NCI-H1417 (cell line): ENCODE measurements at places on chromosomes 2 and 18.

- no peak for DNase-seq
Observed at GRCh38 chr2:232335859-232336215, 42.7 kb upstream of the ALPP start.

- no peak for DNase-seq
Observed at GRCh38 chr18:14106906-14107305, 25.3 kb downstream of the ZNF519 start.

DNA sequence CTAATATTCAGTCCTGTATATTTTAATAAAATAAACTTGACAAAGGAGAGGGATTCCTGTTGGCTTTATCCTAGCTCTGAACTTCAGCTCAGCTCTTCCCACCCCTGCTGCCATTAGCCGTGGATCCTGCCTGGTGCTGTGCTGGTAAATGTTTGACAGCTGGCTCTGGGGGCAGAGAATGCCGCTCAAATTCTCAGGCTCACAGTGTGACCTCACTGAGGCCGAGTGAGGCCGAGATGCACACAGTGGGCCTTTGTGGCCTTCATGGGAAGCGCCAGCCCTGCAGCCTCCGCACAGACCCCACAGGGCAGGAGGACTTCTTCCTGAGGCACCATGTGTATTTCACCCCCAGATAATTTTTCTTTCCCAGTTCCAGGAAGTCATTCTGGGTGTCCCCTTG lies 16.5 kb upstream of the FAHD2A start:
- DNase-seq = no peak

- DNase-seq = no peak
Observed at GRCh38 chr18:79961527-79962291, 2.7 kb upstream of the HSBP1L1 start.

DNA sequence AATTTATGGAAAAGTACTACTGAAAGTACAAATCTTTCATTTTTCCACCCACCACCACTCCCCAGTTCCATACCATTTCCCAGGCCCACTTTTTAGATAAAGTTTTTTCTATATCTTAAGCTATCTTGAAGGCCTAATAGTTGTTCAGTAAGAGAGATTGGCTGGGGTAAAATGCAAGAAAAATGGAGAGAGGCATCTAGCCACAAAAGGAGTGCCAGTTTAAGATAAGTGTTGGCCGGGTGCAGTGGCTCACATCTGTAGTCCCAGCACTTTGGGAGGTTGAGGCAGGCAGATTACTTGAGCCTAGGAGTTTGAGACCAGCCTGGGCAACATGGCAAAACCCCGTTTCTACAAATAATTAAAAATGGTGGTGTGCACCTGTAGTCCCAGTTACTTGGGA lies 28.6 kb downstream of the NBEAL1 start:
- no peak for DNase-seq

GRCh38 chr2:235630718-235631296 lies 137.0 kb downstream of the AGAP1 start:
- peak; percentile 54 for DNase-seq

- no peak for DNase-seq
Observed at GRCh38 chr2:21821672-21822227, 698.0 kb downstream of the TDRD15 start.
